Effector CD8-positive, alpha-beta T cell (primary cell): ENCODE measurements at places on chromosomes 13 and 19.

GRCh38 chr13:105446197-105446596 lies 1089.3 kb downstream of the EFNB2 start:
- DNase-seq, result no peak

- no peak for DNase-seq
Measured at GRCh38 chr19:1063909-1064660, 2.9 kb upstream of the ARHGAP45 start.

DNA sequence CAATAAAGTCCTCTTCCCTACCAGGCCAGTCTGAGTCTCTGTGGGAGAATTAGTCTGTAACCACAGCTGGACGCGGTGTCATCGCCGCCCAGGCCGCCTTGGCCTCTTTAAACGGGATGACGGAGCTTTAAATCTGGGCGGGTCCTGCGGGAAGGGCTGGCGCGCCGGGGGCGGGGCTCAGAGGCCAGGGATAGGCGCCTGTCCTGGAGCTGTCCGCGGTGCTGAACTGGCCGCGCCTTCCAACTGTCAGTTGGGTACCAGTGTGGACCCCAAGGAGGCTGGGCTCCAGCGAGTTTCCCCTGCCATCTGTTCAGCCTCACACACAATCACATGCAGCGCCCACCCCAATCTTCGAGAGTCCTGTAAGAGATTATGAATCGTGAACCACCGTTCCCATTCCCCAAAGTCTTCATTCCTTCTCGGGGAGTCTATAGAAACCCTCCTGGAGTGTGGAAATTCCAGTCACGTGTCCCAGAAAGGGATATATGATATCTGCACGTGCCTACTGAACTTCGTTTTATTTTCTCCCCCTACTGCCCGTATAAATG lies 11.5 kb downstream of the APLP1 start:
- peak; percentile 67 for DNase-seq

DNA sequence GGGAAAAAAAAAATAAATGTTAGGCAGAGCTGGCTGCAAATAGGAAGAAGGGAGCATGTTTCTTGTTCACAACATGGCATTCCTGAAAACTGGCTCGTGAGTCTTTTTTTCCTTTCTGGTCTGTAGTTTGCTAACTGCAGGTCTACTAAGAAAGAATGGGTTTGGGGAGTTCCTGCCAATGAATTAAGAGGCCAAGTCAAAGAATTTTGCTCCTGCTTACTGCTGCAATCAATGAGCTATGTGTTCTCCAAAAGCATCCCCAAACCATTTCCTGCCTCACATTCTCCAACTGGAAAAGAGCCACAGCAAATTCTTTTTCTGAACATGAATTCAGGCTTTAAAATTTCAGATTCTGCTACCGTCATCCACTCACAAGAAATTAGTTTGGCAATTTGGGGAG lies 88.6 kb downstream of the DCT start:
- no peak for DNase-seq

DNA sequence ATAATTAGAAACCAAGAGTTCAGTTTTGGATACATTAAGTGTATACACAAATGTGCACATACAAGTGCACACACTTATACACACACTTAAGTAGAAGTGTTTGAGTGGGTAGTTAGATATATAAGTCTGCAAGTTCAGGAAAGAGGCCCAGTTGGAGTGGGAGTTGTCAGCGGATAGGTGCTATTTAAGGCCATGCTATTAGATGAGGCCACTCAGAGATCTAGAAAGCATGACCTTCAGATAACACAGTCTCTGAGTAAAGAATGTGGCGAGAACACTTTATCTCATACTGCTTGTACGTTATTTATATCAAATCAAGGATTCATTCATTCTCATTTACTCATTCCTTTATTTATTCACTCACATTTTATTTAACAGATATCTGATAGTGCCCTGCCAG lies 206.2 kb downstream of the POSTN start:
- DNase-seq, result no peak

- DNase-seq, result peak; percentile 86
Measured at GRCh38 chr19:54168174-54168917, 4.6 kb downstream of the TMC4 start.

DNA sequence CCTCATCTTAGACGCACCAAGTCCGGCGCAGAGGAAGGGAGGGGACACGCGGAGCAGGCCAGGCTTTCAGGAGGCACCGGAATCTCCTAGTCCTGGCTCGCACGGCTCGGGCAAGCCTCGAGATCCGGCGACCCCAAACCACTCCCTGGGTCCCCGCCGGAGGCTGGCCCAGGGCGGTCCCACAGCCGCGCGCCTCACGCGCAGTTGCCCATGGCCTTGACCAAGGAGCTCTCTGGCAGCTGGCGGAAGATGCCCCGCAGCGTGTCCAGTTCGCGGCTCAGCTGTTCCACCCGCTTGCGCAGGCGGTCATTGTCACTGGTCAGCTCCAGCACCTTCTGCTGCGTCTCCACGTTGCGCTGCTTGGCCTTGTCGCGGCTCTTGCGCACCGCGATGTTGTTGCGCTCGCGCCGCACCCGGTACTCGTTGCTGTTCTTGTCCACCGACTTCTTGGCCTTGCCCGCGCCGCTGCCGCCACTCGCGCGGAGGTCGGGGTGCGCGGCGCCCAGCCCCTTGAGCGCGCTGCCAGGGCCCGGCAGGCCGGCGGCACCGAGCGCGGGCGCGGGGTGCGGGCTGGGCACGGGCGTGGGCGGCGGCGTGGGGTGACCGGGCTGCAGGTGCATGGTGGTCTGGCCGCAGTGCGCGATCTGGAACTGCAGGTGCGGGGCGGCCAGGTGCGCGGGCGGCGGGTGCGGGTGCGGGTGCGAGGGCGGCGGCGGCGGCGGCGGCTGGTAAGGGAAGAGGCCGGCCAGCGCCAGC lies 1.0 kb downstream of the CEBPA start:
- DNase-seq, result no peak

- no peak for DNase-seq
Measured at GRCh38 chr19:13039211-13039789, 44.0 kb downstream of the NFIX start.
